Activated CD4-positive, alpha-beta T cell treated with anti-CD3 and anti-CD28 coated beads, Interleukin-2, amount 50 U/mL, for 16 hours (primary cell): ENCODE measurements at places on chromosomes 13 and 19.

DNA sequence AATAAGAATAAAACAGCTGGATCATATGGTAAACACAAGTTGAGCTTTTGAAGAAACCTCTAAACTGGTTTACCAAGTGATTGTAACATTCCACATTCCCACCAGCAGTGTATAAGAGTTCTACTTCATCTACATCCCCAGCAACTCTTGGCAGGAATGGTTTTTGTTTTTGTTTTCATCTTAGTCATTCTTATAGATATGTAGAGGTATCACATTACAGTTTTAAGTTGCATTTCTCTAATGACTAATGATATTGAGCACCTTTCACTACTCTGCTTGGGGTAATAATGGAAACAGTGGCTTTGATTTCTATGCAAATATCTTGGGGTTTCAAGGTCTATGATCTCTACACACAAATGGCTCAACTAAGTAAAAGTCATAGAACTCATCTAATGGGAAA, 614.5 kb downstream of the TBC1D4 start:
- DNase-seq, result no peak

GRCh38 chr19:13588957-13589833, 82.9 kb upstream of the CACNA1A start:
- peak; percentile 79 for DNase-seq

DNA sequence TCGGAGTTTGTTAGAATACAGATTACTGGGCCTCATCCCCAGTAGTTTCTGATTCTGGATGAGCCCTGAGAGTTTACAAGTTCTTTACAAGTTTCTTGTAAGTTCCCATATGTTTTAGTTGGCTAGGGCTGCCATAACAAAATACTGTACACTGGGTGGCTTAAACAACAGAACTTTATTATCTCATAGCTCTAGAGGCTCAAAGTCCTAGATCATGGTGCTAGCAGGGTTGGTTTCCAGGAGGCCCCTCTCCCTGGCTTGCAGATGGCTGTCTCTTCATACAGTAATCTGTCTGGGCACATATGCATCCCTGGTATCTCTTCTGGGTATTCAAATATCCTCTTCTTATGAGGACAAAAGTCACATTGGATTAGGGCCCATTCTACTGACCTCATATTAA, 167.2 kb downstream of the KLF5 start:
- DNase-seq, result no peak

GRCh38 chr13:45393941-45394570, 24.1 kb downstream of the SLC25A30 start:
- DNase-seq, result peak; percentile 22
